ENCODE measurements at places on chromosomes 1 and 21.
A peak's percentile ranks its signal among the peaks of the same experiment; 100 is the strongest.

GRCh38 chr21:34852448-34852847 lies 183.7 kb downstream of the CLIC6 start:
- no peak for DNase-seq

GRCh38 chr1:59045137-59045536 lies 251.8 kb upstream of the FGGY start:
- DNase-seq, result no peak

- peak; percentile 73 for DNase-seq
Measured at GRCh38 chr1:158087320-158087927, 93.3 kb upstream of the CD1D start.

GRCh38 chr21:38036016-38036415 lies 119.8 kb upstream of the KCNJ6 start:
- DNase-seq, result no peak

GRCh38 chr1:191528275-191528674 lies 630.0 kb upstream of the RGS18 start:
- no peak for DNase-seq

GRCh38 chr21:7951854-7952519 lies 2569.4 kb upstream of the TPTE start:
- DNase-seq, result no peak

DNA sequence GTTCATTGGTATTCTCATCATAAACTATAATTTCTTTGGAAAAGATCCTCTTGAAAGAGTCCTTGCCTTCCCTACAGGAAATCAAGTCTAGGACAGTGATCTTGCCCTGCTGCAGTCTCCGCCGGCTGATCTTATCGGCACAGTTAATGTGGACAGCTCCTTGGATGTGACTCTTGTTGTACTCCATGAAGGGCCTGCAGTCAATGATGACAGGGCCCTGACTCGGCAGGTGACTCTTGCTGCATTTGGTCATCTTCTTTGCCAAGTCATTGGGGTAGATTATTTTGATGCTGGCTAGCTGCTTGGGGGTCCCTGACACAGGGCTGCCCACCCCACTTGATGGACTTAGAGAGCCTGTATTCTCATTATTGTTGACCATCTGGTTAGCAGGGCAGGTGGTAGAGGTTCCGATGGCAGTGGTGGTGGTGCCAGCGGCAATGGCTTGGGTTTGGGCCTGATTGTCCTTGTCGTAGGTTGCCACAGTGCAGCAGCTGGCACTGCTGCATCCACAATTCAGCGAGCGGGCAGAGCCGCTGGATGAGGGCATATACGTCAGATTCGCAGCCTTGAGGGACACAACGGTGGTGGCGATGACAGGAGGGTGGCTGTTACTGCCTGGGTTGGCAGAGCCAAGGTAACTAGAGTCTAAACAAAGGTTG lies 2.7 kb downstream of the DUSP10 start:
- DNase-seq, result no peak

DNA sequence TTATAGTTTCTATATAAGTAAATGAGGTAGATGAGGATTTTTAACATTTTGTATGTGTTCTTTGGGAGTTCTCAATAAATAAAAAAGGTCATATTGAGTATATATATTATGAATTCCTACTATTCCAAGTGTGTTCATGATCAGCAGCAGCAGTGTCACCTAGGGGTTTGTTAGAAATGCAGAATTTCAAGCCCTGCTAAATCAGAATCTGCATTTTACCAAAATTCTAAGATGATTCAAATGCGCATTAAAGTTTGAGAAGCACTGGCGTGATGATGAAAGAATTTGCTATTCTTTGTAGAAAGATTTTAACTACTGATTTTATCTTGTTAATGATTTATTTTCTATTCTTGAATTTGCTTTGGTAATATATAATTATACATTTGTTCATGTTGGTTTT lies 28.7 kb downstream of the F3 start:
- no peak for DNase-seq

- no peak for DNase-seq
Measured at GRCh38 chr1:170768929-170769328, 105.0 kb downstream of the PRRX1 start.

Measured in testis (tissue), 5 donors.